ENCODE measurements at places on chromosomes 2 and 18.

- DNase-seq = no peak
Measured at GRCh38 chr2:140654565-140654964, 1476.3 kb downstream of the LRP1B start.

DNA sequence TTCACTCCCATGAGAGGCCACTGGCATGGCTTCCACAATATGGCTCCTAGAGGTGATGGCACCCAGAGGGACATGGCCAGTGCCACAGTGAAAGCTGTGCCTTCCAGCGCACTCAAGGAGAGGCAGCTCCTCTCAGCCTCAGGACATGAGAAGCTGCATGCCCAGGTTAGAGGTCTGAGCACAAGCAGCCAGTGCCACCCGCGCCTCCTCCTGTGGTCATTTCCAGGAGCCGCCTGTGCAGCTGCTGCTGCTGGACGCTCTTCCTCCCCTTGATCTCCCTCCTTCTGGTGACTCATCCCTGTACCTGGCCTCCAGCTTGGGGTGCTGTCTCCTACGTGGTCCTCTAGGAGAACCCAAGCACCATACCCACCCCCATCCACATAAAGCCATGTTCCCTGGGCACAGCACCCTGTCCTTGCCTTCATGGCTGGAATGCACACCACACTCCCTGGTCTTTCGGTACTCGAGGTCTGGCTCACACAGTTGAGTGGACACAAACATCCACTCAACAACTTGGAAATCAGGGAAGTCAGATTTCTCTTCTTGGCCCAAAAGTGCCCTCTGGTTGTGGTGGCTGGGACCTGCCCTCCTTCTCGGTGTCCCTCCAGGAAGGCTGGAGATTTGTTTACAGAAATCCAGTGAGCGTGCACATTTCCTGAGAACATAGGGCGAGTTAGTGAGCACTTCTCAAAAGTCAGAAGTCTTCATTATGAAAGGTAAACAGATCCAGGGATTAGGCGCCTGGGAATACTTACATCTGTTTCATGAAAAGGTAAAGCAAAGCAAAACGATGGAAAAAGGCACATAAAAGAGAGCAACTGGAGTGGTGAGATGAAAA, 96.7 kb downstream of the EIPR1 start:
- no peak for DNase-seq

DNA sequence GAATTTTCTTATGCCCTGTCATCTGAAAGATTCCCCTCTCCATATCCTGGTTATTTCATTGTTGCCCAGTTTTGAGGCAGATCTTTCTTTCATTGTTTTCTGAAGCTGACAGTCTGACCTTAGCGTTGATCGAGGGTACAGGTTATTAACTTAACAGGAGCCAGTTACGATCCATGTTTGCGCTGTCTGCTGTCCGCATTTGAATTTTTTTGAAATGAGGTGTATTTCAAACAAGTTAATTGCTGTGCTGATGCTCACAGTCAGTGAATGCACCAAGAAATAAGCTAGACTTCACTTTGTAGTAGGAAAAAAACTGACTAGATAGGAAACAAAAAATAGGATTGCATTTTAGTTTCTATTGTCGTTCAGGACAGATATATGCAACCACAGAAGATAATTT, 34.8 kb upstream of the SPAG16 start:
- DNase-seq = no peak

DNA sequence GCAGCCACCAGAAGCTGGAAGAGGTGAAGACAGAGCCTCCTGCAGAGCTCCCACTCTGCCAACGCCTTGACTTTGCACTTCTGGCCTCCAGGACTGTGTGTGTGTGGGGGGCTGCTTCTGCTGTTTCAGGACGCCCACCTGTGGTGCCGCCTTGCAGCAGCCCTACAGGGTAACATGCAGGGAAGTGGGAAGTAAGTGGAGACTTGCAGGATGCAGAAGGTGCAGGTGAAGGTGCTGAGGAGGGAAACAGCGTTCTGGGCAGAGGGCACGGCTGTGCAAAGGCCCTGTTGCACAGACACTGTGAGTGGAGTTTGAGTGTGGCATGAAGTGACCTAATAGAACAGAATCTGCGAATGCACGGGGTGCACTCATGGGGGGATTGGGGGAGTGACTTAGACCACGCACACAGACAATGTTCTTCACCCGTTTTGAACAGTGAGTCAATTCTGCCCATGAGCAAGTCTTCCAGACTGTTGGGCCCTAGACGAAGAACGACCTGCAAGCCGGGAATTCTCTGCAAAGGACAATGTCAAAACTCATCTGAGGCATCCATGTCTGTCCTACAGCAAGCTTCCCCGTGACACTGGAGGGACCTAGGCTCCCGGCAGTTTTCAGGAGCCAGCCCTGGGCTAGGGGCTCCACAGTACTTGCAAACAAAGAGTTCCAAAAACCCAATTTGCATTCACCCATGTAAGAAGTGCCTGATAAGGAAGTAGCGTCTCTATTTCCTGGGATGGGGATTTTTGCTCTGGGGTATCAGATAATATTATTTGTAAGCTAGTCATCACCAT, 19.0 kb downstream of the MBP start:
- no peak for DNase-seq
